Mucosa of gallbladder (tissue), 1 donor: ENCODE measurements at places on chromosomes 16 and 17. TPM values are rescaled to one million over a fixed set of nuclear protein-coding genes. Genes with fewer than 3 reads are reported as not detected.

DNA sequence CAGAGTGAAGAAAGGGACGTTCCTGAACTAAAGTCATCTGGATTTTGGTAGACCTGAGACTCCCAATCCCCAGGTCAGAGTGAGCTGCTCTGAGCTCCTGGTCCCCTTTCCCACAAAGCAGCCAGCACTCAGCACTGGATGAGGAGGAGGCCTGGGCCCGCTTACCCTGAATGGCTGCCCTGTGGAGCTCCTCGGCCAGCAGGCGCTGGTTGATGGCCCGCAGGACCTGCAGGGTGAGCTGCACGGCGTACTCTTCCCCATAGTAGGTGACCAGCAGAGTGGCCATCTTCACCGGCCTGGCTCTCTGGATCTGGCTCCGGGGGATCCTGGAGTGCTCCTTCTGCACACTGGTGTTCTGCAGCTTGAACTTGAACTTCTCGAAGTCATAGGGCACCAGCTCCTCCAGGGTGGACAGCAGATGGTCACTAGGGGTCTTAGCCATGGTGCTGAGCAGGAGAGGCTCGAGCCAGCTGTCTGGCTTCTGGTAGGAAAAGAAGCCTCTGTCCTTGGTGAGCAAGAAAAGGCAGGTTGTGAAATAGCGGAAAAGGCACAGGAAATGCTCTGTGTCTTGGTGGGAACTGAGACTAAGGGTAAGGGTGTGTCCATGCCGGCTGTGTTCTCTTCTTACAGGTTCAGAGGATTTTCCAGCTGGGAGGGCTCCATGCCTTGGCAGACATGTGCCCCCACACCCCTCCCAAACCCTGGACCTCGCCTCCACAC is at the start of gene MEFV:
Gene MEFV, minus strand, starts transcription at position 488 of the 720 bp plus-strand sequence. Its CDS starts 46 bp downstream, at position 442.
- DNase-seq: no peak

GRCh38 chr17:8436169-8436843 is 622 bp downstream of the NDEL1 start:
- DNase-seq: peak; percentile 54

GRCh38 chr17:81930142-81931125 is 2.9 kb upstream of the MAFG start:
- DNase-seq: no peak

DNA sequence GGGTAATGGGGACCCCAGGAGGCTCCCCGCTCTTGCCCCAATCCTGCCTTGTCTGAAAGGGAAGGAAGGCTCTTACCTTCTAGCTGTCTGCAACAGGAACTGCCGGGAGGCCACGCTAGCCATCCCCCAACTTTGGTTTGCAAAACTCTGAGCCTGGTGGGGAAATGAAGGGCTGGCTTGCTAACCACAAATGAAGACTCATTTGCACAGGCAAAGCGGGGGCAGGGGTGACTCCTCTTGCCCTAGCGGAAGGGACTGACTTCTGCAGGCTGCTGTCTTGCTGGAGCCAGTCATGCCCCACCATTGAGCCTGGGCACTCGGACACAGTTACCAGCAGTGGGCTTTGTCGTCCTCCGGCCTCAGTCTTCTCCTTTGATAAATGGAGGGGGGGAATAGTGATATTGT is 52.6 kb downstream of the PLCG2 start:
- peak; percentile 39 for DNase-seq

DNA sequence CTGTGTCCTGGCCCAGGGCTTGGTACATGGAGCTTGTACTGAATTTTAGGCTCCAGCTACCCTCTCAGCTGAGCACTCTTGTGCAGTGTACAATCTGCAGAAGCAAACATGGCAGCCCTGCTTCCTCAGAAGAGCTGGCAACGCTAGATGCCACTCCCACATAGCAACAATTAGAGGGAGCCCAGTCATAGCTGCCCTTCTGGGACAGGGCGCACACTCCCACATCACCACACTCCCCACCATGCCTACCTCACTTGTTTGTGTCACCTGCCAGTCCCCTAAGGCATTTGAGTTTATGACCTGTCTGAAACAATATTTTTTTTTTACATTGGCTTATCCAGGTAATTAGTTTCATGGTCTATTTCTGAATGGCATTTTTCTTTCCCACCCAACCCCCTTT is 72.3 kb downstream of the C17orf67 start:
- DNase-seq: no peak

DNA sequence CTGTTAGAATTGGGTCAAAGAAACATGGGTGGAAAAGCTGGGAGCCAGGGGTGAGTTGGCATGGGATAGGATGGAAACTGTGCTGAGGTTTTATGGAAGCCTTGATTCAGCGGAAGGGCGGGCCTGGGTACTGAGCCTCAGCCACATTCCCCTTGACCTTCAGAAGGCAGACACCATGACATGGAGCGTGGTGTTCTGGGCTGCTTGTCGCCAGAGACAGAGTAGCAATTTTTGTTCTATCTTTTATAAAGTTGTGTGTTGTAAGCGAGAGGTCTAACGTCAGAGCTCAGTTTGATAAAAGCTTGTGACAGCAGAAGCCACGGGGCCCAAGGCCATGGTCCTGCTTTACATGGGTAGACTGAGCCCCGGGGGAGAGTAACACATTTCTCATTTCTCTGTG is 50.2 kb downstream of the SLC47A1 start:
- DNase-seq: no peak

GRCh38 chr17:19937522-19937921 is 40.1 kb downstream of the AKAP10 start:
- no peak for DNase-seq

DNA sequence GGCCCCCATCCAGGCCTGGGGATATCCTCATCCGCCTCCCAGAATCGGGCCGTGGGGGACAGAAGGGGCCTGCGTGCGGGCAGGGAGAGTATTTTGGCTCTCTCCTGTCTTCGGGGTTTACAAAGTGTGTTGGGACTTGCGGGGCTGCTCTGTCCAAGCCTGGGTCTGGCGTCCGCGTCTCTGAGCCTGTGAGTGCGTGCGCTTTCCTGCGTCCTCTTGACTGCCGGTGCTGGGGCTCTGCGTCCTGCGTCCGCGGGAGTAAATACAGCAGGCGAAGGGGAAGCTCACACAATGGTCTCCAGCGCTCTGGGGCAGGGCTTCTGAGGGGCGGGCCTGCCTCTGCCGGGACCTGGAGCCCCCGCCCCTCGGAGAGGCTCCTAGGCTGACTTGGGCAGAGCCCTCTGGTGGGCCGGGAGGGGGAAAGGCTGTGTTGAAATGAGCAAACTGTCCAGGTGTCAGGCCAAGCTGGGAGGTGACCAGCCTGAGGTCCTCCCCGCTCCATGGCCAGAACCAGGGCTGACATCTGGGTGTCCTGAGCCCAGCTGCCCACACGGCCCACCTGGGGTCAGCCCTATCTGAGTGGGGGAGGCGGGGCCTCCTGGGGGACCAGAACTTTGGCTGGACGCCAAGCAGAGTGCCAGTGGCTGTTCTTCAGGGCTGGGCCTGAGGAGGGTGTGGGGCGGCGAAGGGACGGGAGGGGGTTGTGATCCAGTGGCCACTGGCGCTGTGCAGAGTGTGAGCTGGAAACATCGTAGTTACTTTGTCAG is 233.6 kb downstream of the SEC14L1 start:
- DNase-seq: peak; percentile 87

GRCh38 chr17:78184868-78185267 is 2.0 kb downstream of the TK1 start:
- DNase-seq: no peak

Gene KRTAP3-1
- total RNA-seq: not detected

Gene RANBP10
- 22.7 TPM for total RNA-seq

Gene BEAN1
- total RNA-seq: 0.35 TPM

Gene COASY
- total RNA-seq: 84.1 TPM
